ENCODE measurements at places on chromosomes 12 and 14. TPM values are rescaled to one million over a fixed set of nuclear protein-coding genes. Genes with fewer than 3 reads are reported as not detected.

The OR6C2 gene
- not detected for total RNA-seq

The CACNA2D4 gene
- 2.2 TPM for total RNA-seq

The APOLD1 gene
- 37.9 TPM for total RNA-seq

The PRPH gene
- total RNA-seq: not detected

The PMEL gene
- total RNA-seq: not detected

The CISTR gene
- 1.1 TPM for total RNA-seq
